Mesothelial cell of epicardium (in vitro differentiated cells): ENCODE measurements at places on chromosomes 16 and 17.

DNA sequence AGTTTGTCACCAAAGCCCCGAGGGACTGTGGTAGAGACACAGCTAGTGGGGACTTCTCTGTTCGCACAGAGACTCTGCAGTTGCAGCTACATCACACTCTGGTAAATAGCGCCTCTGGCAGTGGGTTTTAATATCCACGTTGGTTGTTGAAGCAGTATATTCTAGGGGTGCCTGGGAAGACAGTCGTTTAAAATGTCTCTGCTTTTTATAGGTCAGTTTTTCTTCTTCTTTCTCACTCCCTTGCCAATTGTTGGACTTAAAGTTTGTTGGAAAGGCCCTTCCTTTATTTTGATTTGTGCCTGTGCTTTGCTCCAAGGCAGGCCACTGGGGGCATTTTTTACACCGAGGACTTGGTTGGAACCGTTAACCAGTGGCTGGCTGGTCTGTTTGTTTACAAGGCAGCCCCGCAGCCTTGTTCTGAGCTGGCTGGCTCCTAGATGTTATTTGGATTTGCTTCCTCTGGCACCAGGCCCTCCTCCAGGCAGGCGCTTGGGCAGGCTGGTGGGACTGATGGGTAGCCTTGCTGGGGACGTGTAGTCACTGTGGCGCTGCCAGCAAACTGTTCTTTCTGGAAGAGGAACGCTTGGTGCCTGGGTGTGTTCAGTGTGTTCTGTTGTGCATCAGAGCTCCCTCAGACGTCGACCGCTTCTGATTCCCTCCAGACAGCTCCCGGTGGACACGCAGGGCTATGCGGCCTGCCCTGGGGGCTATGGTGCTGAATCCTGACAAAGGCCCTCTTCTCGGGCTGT, 218.2 kb upstream of the CHMP6 start:
- peaks cover 7% of the 10 kb centered on the region for H3K4me1 ChIP-seq
- no peak overlapping the region for H3K4me3 ChIP-seq
- H3K36me3 ChIP-seq: peaks cover 12% of the 10 kb centered on the region
- H3K27ac ChIP-seq: no peak overlapping the region

GRCh38 chr16:27232901-27233625, 29.7 kb downstream of the KDM8 start:
- no peak for DNase-seq
- H3K4me1 ChIP-seq: peaks cover 37% of the 10 kb centered on the region
- H3K36me3 ChIP-seq: no peaks in the 10 kb centered on the region
- peak overlapping the region; percentile 56 for H3K27ac ChIP-seq

DNA sequence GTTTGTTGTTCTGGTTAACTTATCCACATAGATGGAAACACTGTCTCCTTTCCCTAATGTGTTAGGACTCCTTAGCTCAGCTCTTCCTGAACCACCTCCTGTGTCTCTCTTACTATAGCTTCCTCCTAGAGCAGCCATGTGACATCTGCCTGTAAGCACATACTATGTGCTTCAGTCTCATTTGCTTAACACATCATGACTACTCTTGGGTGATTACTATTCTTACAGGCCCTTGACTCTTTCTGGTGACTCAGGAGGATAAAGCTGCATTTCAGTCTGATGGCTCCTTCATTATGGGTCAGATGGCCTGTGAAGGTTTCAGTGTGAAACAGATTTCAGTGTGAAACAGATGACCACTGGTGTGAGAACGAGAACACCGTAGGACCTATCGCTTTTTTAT, 320 bp upstream of the KRTAP4-2 start:
- no peak overlapping the region for H3K4me3 ChIP-seq
- peaks cover 5% of the 10 kb centered on the region for H3K4me1 ChIP-seq
- no peaks in the 10 kb centered on the region for H3K27me3 ChIP-seq
- DNase-seq: no peak
- no peak overlapping the region for H3K27ac ChIP-seq

DNA sequence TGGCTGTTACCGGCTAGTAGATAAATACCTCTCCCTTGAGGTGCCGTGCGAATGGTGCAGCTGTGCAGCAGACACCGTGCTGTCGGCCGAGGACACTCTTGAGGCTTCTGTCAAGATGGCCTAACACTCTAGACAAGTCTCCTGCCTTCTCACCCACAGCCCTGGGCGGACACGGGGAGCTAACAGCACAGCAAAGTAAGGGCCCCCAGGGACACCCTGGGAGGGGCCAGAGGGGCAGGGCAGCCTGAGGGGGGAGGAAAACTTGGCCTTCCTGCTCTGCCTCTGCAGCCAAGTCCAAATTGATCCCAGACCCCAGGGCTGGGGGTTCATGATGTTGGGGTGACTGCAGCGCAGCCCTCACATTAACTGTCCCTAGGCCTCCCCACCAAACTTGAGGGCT, 210.2 kb downstream of the RPTOR start:
- H3K4me1 ChIP-seq: peaks cover 33% of the 10 kb centered on the region
- no peak overlapping the region for H3K27ac ChIP-seq
- H3K27me3 ChIP-seq: no peaks in the 10 kb centered on the region
- DNase-seq: no peak

DNA sequence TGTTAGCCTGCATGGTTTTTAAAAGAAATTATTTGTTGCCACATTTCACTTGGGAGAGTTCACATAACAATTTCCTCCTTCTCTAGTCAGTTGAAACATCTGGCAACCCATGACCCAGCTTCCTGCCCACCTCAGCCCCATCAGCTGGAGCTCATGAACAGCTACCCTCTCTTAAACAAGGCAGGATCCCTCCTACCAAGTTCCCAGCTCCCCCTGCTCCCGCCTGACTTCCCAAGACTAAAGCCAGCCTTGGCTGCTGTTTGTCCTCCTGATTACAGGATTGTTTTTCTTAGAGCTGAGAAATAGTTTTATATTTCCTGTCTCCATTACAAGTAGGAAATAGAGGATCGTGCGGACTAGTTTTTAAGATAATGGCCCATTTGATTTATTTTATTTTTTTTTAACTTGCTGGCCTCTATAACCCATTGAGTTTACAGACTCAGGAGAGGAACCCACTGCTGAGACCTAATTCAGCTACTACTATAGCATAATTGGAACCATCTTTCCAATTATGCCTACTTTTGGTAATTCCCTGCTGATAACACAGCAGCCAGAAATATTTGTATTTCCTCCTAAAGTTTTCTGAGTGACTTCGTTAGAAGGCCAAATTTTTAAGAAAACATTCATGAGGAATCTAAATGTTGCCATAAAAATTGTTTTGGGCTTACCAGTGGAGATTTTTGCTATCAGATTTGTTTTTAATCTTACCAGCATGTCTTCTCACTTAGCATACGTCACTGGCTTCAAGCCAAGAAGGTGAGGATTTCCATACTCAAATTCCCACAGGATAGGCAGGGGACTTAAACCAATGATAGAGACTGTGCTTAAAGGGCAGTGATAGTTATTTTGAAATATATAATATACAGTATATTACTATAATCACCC, 90.0 kb downstream of the ELAC2 start:
- peaks cover 14% of the 10 kb centered on the region for H3K4me1 ChIP-seq
- H3K36me3 ChIP-seq: peaks cover 13% of the 10 kb centered on the region
- no peak overlapping the region for H3K4me3 ChIP-seq
- H3K27me3 ChIP-seq: no peaks in the 10 kb centered on the region
- peak overlapping the region; percentile 90 for H3K27ac ChIP-seq

DNA sequence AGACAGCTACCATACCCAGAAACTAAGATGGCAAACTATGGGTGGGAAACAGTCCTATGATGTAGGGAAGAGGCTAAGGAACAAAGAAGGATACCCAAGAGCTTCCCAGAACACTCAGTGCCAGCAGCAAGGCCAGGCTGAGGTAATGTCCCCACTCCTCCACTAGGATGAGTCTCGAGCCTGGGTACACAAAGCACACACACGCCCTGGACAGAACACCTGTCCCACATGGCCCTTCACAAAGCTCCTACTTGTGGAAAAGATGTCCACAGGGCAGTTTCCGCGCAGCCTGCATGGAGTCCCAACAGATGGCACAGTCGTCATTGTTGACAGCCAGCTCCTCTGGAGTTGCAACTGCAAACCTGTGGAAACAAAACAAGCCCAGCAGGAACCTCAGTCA, 23.9 kb downstream of the AMFR start:
- peaks cover 48% of the 10 kb centered on the region for H3K36me3 ChIP-seq
- DNase-seq: no peak
- no peak overlapping the region for H3K4me3 ChIP-seq
- no peak overlapping the region for H3K27ac ChIP-seq
- H3K4me1 ChIP-seq: no peaks in the 10 kb centered on the region

GRCh38 chr17:10186771-10187410, 11.5 kb downstream of the GAS7 start:
- H3K4me1 ChIP-seq: peaks cover 33% of the 10 kb centered on the region
- no peak overlapping the region for H3K4me3 ChIP-seq
- no peaks in the 10 kb centered on the region for H3K27me3 ChIP-seq
- H3K27ac ChIP-seq: no peak overlapping the region

- H3K4me3 ChIP-seq: no peak overlapping the region
- no peak overlapping the region for H3K27ac ChIP-seq
- peaks cover 5% of the 10 kb centered on the region for H3K4me1 ChIP-seq
- no peak for DNase-seq
Observed at GRCh38 chr17:27798376-27798775, 2.0 kb downstream of the NOS2 start.

DNA sequence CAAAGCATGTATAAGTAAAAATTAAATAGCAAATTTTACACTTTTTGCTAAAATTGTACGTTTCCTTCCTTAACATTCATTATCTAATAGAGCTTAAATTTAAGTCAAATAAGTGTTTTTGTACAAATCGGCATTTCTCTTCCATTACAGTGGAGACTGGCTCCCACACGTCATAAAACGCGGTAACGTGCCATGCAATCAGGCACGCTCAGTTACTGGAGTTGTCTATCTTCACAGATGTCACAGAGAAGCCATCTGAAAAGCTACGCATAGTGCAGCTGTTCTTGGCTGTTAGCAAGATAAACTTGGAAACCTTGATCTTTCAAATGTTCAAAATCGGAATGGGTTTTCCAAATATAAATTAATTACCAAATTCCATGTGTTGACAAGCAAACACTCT, 165.3 kb downstream of the STX8 start:
- no peaks in the 10 kb centered on the region for H3K36me3 ChIP-seq
- no peak overlapping the region for H3K27ac ChIP-seq

GRCh38 chr16:1059310-1059709, 13.2 kb upstream of the SSTR5 start:
- H3K4me3 ChIP-seq: no peak overlapping the region
- H3K4me1 ChIP-seq: no peaks in the 10 kb centered on the region
- no peaks in the 10 kb centered on the region for H3K36me3 ChIP-seq
- H3K27ac ChIP-seq: no peak overlapping the region
- peaks cover 11% of the 10 kb centered on the region for H3K27me3 ChIP-seq
- no peak for DNase-seq

DNA sequence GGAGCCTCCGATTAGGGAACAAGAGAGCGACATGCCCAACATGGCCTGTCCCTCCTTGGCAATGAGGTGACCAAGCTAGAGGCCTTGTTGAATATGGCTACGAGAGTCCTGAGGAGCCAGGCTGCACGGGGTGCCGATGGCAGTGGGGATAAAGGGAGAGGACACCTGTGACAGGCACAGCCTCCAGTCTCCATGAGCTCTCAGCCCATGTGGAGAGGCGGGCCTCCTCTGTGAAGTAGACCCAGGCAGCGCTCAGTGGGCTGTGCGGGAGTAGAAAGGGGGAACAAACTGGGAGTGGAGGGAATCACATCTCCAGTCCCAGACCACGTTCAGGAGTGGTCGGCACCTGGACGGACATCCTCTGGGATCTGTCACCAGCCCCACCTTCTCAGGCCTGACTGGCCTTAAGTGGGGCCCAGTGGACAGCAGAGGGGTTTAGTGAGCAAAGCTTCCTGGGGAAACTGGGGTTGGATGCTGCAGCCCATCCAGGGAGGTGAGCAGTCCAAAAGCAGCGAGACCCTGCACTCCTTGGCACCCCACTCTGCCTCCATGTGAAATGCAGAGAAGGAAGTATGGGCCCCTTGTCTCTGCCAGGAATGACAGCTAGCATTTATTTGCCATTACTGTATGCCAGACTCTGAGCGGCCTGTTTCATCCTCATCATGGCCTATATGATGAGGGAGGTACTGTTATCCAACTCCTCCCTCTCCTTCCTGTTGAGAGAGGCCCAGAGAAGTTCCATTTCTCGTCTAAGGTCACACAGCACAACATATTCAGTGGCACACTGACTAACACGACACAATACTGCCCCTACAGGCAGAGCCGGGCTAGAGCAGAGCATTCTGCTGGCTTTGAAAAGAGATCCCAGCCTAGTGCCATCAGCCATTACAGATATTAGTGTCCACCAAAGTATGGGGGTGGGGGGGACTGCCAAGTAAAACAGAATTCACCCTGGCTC, 4.5 kb upstream of the TMEM92 start:
- H3K36me3 ChIP-seq: no peaks in the 10 kb centered on the region
- H3K27ac ChIP-seq: peak overlapping the region; percentile 92
- H3K27me3 ChIP-seq: peaks cover 1% of the 10 kb centered on the region
- no peak overlapping the region for H3K4me3 ChIP-seq
- DNase-seq: no peak

GRCh38 chr17:61245706-61246135, 153.9 kb upstream of the TBX2 start:
- peaks cover 7% of the 10 kb centered on the region for H3K36me3 ChIP-seq
- H3K27me3 ChIP-seq: no peaks in the 10 kb centered on the region
- no peak for DNase-seq
- H3K27ac ChIP-seq: peak overlapping the region; percentile 44

DNA sequence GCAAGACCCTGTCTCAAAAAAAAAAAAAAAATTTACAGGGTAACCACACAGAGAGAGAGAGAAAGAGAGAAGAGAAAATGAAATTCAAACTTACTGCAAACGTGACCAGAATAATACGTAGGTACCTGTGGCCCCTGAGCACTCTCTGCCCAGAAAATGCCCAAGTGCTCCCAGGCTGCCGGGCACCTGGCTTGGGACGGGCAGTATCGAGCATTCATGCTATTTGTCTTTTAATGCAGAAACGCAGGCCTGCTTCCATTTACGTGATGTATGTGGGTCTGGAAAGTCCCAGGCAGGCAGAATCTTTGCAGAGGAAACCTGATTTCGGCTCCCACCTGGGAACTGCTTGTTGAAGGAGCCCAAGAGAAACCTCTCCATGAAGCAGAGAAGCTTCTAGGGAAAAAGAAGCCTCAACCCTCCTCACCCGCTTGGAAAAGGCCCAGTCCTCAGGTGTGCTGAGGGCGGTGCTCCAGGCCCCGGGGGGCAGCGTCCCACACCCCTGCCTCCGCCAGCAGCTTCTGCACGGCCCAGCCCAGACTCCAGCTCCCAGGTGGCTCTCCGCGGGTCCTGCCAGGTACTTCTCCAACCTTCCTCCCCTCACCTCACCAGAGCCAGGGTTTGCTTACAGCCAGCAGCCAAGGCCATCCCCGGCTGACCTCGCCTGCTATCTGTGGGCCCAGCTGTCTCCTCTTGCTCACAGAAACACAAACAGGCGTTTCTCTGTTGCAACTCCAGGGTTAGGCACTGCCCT, 14.0 kb downstream of the RPH3AL start:
- peak overlapping the region; percentile 34 for H3K27ac ChIP-seq
- H3K4me1 ChIP-seq: peaks cover 35% of the 10 kb centered on the region
- no peak for DNase-seq
- no peaks in the 10 kb centered on the region for H3K36me3 ChIP-seq

GRCh38 chr16:15856182-15856581, 646 bp downstream of the MYH11 start:
- no peak for DNase-seq
- no peaks in the 10 kb centered on the region for H3K36me3 ChIP-seq
- H3K4me1 ChIP-seq: peaks cover 9% of the 10 kb centered on the region
- no peak overlapping the region for H3K27ac ChIP-seq
